ENCODE measurements at places on chromosomes 16 and 17.

DNA sequence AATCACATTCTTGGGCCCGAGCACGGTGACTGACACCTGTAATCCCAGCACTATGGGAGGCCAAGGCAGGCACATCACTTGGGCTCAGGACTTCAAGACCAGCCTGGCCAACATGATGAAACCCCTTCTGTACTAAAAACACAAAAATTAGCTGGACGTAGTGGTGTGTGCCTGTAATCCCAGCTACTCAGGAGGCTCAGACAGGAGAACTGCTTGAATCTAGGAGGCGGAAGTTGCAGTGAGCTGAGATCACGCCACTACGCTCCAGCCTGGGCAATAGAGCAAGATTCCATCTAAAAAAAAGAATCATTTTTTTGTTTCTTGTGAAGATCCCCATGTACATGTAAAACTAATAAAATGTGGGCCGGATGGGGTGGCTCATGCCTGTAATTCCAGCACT is 53.1 kb upstream of the ATF7IP2 start:
- no peak for DNase-seq

- no peak for DNase-seq
Measured at GRCh38 chr16:4169415-4169814, 53.2 kb upstream of the ADCY9 start.

GRCh38 chr16:3112058-3112880 is at the start of gene ZNF205:
Gene ZNF205 (plus strand): TSS chr16:3112586. CDS start chr16:3113431, 845 bp downstream.
- DNase-seq: no peak

DNA sequence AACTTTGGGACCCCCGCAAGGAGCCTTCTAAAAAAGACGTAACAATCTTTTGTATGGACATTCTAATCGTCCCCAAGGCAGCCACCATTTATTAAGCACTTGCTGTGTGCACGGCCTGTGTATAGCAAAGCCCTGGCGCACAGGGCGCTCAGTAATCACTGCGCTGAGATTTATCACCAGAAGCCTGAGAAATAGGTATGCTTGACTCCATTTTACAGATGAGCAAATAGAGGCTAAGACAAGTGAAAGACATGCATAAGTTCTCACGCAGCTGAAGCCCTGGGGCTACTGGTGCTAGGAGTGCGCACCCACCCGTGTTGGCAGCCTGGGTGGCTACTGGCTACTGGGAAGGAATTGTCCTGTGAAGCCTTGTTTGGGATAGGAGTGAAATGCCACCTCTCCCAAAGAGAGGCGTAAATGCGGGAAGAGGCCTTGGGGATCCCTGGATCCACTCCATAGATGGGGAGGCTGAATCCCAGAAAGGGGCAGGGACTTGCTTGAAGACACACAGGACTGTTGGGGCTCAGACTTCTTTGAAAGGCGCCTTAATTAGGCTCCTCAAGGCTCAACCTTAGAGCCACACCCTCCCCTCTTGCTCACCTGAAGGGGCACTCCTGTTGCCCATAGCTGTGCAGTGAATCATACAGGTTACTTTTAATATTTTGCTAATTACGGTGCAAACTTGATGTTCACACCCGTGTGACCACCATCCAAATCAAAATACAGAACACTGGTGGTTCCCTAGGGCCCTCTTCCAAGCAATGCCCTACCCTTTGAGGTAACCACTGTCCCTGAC is 634 bp upstream of the NATD1 start:
- no peak for DNase-seq

DNA sequence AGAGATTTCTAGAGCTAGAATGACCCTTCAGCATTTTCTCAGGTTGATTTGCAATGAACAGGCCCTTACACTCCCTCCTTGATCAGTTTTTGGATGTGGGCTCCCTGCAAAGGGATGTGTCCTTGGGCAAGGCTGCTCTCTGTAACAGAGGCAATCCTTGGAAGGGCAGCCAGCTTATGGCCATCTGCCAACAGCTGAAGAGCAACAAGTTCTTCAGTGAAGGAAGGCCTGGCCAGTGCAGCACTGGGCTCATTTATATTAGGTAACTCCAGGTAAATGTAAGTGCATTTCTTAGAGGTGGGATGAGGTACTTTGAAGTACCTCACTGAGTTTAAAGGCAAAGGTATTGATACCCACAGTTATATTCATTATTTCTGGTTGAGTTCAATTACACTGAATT is 114.3 kb upstream of the KCNJ16 start:
- no peak for DNase-seq

DNA sequence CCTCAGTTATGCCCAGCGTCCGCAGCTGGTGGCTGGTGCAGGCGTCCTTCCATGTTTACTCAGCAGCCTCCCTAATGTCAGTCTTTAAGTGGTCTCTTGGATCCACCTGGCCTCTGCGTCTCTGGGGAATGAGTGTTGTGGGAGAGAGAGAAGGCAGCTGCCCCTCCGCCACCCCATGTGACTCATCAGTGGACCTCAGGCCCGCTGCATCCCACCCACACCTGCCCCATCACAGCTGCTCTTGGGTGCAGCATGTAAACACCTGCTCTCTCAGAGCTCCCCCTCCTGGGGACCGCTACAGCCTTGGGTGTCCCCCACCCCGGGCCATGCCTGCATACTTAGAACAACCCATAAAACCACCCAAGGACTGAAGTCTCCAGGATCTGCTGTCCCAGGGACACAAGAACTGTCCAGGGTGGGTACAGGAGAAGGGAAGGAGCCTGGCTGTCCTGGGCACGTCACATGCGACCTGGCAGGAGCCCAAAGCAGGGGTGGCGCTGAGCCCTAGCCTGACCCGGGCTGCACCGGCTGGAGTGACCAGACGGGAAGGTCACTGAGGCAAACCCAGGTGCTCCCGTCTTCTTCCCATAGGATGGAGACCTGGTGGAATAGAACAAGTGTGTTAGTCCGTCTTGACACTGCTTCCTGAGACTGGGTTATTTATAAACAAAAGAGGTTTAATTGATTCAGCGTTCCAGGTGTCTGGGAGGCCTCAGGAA is 4.2 kb downstream of the C16orf90 start:
- DNase-seq: no peak

- no peak for DNase-seq
Measured at GRCh38 chr16:78667675-78668074, 568.2 kb downstream of the WWOX start.

- DNase-seq: no peak
Measured at GRCh38 chr17:65170839-65171238, 33.7 kb downstream of the RGS9 start.

GRCh38 chr17:40606548-40607353 is 40.9 kb downstream of the SMARCE1 start:
- no peak for DNase-seq

DNA sequence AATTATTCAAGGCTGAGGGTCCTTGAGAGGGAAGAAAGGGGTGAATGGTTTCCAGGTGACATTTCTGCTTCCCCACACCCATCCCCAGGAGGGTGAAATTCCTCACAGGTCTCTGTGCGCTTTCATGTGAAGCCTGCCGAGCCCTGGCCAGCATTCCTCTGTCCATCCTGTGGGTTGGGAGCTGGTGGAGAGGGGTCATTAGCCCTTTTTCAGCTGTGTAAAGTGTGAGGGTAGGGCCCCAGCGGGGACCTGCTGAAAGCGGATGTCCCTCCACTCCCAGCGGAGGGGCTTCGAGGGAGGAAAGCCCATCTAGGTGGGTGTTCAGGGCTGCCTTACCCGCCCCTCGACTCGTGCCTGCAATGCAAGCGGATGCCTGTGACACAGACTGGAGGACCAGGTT is 53.3 kb upstream of the DLX4 start:
- DNase-seq: no peak

DNA sequence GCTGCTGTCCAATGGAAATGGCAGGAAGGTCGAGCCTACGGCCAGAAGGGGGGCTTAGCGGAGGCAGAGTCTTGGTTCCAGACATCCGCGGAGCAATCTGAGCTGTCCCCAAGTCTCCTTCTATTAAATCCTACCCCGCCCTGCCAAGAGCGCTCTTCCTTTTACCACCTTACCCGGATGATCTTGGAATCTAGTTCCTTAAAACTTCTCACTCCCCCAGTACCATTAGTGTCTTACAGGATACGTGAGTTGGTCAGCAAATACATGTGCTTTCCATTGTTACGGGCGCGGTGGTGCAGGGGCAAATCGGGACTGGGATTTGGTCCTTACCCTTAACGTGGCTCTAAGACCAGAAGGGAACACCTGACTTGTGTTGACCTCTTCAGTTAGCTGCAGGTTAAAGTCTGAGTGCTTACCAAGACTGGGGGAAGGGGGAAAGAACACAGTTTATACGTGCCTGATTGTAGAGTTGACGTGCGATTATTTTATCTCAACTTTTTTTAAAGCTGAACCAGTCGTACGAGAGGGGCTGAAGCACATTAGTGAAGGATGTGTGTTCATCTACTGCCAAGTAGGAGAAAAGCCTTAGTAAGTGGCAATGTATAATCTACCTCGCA is 495 bp downstream of the TXNDC17 start:
- DNase-seq: no peak

DNA sequence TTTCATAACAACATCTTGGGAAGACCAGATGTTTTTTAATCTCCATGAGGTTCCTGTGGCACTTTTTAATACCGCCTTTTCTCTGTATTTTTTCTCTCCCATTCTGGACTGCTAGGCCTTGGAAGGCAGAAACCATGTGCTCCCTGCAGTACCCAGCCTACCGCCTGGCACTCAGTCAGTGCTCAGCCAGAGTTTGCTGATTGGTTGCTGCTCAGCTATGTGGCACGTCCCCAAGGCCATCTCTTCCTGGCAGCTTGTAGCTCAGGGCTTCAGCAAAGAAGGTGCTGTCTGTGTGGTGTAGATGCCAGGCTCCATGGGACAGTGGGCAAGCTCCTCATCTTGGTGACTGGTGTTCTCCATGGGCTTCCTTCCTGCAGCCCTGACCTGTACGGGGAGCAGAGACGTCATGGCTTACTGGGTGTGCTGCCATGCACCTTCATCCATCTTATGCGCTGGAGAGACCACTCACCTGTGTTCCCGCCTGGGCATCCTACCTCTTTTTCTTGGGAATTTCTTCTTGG is 86.7 kb downstream of the CLEC16A start:
- DNase-seq: no peak

GRCh38 chr16:68746951-68747350 is 9.9 kb downstream of the CDH1 start:
- no peak for DNase-seq

DNA sequence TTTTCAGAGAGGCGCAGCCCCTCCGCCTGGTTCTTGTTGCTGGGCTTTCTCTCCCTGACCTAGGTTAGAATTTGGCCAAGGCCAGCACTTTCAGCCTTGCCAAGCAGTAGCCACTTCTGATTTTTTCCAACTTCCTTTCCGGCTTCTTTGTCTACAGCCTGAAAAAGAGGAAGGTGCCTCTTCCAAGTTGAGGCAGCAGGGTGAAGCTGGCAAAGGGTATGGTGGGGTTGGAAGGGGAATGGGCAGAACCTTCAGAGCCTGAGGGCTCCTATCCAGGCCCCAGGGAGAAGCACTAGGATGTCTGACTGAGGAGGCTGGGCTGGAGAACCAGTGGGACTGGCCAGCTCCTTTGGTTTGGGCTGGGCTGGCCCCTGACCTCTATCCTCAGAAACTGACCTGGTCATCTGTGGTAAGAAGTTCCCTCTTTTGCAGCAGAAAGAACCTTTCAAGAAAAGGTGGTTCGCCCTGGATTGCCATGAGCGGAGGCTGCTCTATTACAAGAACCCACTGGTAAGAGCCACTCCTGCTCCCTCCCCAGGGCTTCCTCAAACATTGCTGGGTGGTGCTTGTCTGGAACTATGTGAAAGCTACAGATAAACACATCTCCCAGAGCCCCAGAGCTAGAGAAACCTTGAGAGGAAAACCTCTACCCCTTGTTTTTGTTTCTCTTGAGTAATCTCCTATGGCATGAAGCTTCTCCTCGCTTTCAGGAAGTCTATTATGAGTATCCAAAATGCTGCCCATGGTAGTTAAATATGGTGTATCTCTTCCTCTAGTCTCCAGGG is 16.6 kb upstream of the RNF135 start:
- DNase-seq: no peak

- no peak for DNase-seq
Measured at GRCh38 chr16:48901712-48902374, 291.9 kb upstream of the N4BP1 start.

DNA sequence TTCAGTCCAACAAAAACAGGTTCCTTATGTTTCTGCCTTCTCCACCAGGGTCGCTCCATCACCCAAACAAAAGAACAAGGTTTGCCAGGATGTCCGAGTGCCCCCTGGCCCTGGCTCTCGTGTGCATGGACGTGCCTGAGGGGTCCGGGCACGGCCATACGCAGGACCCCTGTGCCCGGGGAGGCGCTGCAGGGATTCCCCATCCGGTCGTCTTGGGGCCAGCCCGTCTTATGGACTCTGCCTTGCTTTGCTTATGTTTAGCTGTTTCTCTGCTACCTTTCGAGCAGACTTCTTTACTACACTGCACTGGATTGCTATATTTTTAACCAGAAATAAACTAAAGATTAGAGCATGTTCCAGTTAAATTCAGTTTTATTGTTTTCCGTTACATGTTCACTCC is 68.0 kb downstream of the KLHDC4 start:
- no peak for DNase-seq

GRCh38 chr16:31036691-31037090 is 3.3 kb downstream of the STX4 start:
- no peak for DNase-seq

Measured in cortex of kidney (tissue), 1 donor.